Activated T-cell treated with anti-CD3 and anti-CD28 coated beads for 24 hours (primary cell): ENCODE measurements at places on chromosomes 16 and 17.

DNA sequence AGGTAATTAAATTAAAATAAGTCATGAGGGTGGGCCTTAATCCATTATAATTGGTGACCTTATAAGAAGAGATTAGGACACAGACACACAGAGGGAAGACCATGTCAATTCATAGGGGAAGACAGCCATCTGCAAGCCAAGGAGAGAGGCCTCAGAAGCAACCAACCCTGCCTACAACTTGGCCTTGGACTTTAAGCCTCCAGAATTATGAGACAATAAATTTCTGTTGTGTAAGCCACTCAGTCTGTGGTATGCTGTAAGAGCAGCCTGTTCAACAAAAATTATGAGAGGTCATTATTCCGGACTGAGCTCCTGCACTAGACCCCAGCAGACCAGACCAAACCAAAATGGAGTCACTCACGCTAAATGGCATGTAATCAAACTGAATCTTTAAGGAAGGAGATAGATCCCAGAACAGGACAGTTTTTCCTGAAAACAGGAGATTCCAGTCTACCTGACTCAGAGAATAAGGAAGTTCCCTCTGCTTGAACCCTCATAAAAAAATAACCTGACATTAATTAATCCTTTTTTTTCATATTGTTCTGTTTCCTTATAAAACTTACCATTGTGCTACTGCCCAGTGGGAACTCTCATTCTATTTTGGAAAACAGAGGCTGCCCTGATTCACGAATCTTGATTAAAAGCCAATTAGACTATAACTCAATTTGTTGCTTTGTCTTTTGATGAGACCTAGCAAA is 74.3 kb downstream of the DNAH3 start:
- no peak for DNase-seq

DNA sequence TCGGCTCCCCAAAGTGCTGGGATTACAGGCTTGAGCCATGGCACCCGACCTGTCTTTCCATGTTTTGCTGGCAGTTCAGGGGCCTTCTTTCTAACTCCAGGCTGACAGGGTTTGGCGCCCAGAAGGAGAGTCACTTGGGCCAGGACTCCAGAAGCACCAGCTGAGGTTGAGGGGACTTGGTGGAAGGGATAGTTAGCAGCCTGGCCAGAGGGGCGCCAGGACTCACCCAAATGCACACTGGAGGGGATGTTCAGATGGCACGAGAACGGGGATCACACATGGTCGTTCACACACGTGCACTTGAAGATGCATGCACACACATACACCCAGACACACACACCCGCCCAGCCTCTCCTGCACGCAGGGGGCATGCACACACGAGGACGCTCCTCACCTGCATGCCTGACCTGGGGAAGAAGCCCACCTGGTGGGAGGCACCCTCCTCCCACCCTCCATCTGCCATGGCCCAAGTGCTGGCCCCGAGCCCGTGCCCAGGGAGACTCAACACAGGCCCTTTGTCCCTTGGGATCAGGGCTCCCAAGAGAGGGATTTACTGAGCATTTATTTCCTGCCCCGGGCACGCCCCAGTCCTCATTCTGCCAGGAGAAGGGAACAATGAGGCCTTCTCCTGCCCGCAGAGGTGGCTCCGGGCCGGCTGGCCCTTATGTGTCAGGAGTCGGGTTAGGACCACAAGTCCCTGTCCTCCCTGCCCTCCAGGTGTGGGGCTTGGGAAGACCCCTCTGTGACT is 2.3 kb upstream of the PRSS21 start:
- DNase-seq, result no peak

GRCh38 chr16:23469814-23470213 is 16.8 kb upstream of the COG7 start:
- DNase-seq, result no peak

DNA sequence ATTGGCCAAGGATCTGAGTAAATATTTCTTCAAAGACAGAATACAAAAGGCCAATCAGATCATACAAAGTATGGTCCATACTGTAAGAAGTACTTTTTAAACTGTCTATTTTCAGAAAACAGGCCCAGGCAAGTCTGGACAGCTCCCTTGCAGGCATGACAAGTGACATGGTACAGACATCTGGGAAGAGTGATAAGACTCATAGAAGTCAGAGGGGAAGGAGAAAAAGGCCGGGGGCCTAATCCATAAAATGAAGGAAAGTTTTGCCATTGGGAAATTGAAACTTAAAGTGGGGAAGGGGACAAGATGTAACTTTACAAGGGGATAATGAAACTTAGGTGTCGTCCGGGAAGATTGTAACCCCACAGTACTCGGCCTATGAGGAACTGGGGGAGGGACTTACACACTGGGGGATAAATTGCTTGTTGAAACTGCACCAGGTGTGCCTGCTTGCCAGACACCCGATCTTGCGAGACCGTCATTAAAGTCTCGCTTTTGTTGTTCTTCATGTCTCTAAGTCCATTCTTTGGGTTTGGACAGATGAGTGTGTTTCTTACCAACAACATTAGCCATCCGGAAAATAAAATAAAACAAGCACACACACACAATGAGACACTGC is 684.0 kb downstream of the CDH11 start:
- no peak for DNase-seq

DNA sequence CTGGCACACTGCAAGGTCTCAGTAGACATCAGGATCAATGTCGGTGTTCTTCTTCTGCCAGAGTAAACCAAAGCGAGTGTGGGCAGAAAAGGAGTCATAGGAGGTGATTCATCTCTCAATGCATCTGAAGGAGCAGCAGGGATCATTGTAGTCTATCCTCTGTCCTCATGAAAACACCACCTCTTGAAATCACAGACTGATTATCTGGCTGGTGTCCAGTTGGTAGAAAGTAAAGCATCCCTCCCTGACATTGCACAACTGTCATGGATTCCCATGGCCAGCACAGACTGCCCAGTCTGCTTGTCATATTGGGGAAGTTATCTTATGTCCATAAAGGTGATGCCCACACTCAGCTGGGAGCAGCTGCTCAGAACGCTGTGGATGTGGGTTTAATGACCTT is 74.1 kb downstream of the ABCC12 start:
- DNase-seq, result no peak

GRCh38 chr16:56625943-56626654 is 518 bp downstream of the MT1E start:
- DNase-seq, result no peak
